CD4-positive, alpha-beta T cell (primary cell): ENCODE measurements at places on chromosomes 2 and 18.

GRCh38 chr2:231367178-231367577 is 28.3 kb upstream of the B3GNT7 start:
- DNase-seq = no peak

- DNase-seq = no peak
Observed at GRCh38 chr2:104375206-104375605, 478.7 kb upstream of the POU3F3 start.

- no peak for DNase-seq
Observed at GRCh38 chr2:1647417-1648240, 96.7 kb downstream of the PXDN start.

GRCh38 chr2:72457801-72458516 is 310.3 kb upstream of the CYP26B1 start:
- no peak for DNase-seq

DNA sequence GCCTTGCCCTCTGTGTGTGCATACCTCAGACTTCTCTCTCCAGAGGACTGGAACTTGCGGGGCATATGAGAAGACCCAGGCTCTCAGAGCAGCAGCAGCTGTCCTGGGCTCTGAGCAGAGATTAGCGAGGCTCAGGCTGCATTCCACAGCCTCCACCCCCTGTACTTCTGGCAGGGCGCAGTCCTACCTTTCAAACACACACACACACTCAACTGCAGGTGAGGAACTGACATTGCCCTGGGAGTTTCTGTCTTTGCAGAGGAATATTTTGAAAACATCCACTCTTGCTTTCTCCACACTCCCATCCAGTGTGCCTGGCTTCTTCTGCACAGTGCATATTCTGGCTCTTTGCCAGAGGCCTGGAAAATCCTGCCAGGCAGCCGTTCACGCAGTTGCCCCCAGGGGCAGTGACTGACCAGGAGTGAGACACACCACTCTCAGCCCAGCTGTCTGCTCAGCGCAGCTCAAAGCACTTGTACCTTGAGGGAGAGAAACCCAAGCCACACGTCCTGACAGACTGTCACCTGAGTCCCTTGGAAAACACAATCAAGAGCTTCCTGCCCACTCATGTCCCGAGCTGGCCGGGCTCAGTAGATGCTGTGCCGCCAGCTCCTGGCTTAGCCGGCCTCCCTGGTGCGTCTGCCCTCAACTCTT is 460.8 kb downstream of the RNF144A start:
- DNase-seq = no peak

DNA sequence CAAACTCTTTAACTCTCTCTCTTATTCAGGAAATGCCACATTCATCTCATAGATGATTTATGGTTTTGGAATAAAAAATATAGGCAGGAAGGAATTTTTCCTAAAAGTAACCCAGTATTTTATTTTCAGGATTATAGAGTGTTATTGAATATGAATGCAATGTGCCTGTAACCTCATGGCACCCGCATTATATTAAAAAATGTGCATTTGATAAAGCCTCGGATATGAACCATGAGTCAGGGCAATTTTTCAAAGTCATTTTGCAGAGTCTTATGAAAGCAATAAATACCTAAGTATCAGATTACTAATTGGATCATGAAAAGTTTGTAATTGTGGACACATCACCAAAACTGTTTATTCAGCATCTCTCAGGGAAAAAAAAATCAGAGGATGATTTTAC is 573.8 kb downstream of the TSN start:
- DNase-seq = no peak

GRCh38 chr2:232367016-232367415 is 11.5 kb upstream of the ALPP start:
- DNase-seq = no peak

- DNase-seq = no peak
Observed at GRCh38 chr2:72938455-72938854, 21.1 kb downstream of the EMX1 start.

GRCh38 chr2:111676291-111676822 is 207.6 kb downstream of the ANAPC1 start:
- no peak for DNase-seq
